ENCODE measurements at places on chromosomes 4 and X.
A peak's percentile ranks its signal among the peaks of the same experiment; 100 is the strongest.

GRCh38 chr4:186144946-186145569 is 40.6 kb downstream of the FAM149A start:
- DNase-seq: no peak

GRCh38 chr4:167787231-167787630 is 305.1 kb upstream of the ANXA10 start:
- DNase-seq: no peak

DNA sequence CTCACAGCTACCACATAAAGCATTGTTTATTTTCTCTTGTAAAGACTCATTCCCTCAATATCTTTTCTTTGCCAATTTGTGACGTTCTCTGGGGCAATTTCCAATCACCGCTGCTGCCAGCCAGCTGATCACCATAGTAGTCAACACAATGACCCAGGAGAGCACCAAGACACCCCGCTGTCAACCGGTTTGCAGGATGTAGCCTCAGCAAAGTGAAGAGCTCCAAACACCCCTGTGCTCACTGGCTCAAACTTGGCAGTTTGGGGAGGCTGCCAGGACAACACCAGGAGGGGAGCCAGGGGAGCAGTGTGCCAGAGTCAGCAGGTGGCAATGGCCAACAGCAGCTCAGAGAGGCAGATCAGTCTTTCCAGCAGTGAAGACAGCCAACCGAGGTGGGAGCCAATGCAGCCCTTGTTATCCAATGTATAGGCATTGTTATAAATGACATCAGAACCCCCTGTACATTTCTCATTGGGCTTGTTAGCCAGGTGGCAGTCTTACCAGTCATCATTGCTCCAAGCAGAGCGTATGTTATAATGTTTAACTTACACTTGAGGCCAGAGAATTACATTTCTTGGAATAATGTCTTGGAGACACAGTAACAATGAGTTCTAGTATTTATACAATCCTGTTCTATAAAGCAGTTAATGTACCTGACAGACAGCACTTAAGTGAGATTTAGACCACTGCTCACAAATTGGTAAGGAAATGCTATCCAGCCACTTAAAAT is 274.9 kb upstream of the GK2 start:
- no peak for DNase-seq

GRCh38 chr4:111492496-111492895 is 652.8 kb upstream of the FAM241A start:
- no peak for DNase-seq

DNA sequence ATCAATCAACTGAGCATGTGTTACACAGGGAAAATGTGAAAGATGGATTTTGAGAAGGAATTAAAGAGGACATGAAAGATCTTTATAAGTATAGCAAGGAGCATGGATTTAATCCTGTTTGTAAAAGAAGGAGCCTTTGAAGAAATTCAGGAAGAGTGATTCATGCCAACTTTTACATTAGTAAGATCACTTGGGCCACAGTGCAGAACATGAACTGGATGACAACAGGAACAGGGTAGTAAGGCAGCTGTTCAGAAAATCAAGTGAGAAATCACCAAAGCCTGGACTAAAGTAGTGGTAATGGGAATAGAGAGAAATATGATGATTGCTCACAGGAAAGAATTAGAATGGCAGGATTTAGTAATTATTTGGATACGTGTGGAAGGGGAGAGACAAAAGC is 265.7 kb upstream of the PCDH7 start:
- DNase-seq: no peak

GRCh38 chr4:168843635-168844034 is 166.4 kb downstream of the CBR4 start:
- no peak for DNase-seq

- DNase-seq: no peak
These were observed 22.8 kb downstream of the STAP1 start for GRCh38 chr4:67581208-67581857.

DNA sequence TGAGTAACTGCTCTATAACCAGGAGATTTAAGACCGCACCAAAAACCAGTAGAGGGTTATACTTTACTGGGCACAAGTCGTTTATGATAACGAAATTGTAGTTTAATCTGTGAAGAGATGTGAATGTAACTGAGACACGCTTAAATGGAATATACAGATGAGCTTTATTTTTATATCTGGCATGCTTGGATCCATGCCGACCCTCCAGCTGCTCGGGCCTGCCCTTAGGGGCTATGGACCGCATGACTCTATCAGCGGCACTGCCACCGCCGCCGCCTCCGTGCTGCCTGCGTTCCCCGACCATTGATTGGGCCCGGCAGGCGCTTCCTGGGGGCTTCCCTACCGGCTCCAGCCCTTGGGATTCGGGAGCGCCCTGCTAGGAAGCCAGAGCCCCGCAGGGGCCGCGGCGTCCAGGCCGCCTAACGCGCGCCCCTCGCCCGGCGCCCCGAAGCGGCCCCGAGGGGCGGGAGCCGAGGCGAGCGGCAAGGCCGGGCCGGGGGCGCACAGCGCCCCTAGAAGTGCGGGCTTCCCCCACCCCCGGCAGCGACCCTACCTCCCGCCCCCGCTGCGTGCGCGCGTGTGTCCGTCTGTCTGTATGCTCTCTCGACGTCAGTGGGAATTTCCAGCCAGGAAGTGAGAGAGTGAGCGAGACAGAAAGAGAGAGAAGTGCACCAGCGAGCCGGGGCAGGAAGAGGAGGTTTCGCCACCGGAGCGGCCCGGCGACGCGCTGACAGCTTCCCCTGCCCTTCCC is at the start of gene NFKB1:
NFKB1 (plus strand) TSS at position 664 of the 751 bp plus-strand sequence. CDS start 24,160 bp downstream, outside the sequence.
- peak; percentile 81 for DNase-seq

DNA sequence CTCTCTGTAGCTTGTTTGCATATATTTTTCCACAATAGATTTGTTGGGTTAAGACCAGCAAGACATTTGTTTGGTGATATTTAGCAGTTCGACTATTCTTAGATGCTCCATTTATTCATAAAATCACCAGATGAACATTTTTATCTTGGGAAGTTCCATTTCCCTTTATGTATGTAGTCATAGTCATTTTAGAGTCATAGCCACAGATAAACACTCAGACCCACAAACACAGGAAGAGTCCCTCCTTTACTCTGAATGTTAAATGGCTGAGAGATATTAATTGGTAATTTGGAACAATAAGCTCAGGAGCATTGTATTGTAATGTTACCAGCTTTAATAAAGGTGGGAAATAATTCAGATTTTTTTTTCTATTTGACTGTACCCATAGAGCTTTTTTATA is 1608.7 kb downstream of the STIM2 start:
- no peak for DNase-seq

GRCh38 chr4:80710748-80711451 is 319.6 kb upstream of the BMP3 start:
- DNase-seq: no peak

DNA sequence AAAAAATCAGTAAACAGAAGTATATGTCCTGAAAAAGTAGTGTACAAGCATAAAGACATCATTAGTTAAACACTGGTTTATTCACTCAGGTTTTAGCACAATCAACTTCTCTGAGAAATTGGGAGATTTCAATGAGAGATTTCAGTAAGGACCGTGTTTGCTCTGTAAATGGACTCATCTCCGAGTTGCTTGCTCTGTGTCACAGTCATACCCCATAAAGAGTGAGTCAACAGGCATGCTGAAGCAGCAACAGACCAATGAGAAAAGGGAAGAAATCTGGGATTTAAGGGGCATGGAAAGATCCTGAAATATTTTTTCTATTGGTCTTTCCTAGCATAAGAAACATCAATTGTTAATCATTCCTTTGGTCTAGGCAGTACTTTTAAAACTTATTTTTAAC is 4.7 kb downstream of the GLUD2 start:
- no peak for DNase-seq

- DNase-seq: no peak
These were observed 60.8 kb downstream of the MID1IP1 start for GRCh38 chrX:38862100-38862499.

DNA sequence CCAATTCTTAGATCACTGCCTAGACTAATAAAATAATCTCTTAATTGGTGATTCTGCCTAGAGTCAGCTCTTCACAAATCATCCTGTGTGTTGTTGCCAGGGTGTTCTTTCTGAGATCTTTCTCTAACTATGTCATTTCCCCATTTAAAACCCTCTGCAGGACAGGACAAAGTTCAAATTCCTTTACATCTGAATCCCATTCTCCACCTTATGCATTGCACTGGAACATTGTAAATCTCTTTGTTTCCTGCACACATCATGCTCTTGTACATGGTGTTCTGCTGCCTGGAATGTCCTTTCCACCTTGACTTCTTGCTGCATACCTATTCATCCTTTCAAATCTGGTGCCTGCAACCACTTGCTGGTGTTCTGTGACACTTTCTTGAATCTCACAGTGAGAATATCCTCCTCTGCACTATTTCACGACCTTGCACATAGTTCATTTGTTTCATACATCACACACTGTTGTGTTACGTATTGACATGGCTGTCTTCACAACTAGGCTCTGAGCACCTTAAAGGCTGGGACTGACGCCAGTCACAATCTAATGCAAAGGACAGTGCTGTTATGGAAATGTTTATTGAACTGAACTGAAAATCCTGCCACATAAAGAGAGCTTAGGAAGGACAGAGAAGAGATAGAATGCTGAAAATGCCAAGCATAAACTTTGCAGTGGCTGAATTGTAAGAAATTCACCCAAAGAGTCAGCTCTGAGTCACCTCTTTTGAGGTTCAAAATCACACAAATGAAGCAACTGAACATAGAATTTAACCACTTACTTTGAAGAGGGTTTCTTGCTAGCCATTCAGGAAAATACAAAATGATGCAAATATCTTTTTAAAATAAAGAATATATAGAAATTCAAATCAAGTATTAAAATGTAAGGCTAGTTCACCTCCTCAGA is 26.4 kb upstream of the SMIM14 start:
- no peak for DNase-seq

GRCh38 chrX:72094894-72095293 is 36.8 kb downstream of the RTL5 start:
- peak; percentile 54 for DNase-seq

- DNase-seq: no peak
These were observed 113.3 kb downstream of the AFAP1 start for GRCh38 chr4:7826176-7826908.

GRCh38 chrX:20112022-20112774 is 4.5 kb downstream of the MAP7D2 start:
- no peak for DNase-seq

DNA sequence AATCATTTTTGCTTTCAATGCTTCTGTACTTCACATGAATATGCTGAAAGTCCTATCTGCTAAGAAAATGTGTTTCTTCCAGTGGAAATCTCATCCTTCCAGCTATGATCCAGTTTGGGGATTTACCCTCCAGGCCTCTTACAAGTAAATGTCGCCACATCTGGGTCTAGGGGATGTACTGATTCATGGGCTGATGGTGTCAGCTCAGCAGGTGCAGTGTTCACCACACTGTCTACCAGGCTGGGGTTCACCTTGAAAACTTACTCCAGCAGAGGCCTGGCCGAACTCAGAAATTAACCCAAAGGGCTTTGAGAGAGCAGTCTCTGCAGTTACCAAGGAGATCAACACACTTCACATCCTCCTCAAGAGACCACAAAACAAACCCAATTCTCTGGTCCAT is 154.3 kb downstream of the TSPAN5 start:
- DNase-seq: no peak

- no peak for DNase-seq
These were observed 180.1 kb downstream of the SMIM20 start for GRCh38 chr4:26094076-26094475.

- no peak for DNase-seq
These were observed 36.3 kb downstream of the RLIM start for GRCh38 chrX:74578137-74578536.

DNA sequence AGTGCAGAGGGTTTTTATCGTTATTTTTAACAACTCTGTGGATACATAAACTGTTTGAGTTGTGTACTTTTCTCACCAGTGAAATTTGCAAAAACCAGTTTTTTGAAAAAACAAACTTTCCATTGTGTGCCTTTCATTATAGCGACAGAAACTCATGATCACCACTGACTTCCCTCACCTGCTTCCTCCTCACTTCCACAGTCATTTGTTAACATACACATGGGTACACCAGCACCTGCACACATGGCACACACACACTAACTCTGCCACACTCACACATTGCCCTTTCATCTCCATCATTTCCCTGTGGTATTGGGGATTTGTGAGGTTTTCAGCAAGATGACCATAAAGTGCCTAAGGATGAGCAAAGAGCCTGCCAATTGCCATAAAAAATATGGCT is 20.6 kb downstream of the CLDN22 start:
- no peak for DNase-seq

DNA sequence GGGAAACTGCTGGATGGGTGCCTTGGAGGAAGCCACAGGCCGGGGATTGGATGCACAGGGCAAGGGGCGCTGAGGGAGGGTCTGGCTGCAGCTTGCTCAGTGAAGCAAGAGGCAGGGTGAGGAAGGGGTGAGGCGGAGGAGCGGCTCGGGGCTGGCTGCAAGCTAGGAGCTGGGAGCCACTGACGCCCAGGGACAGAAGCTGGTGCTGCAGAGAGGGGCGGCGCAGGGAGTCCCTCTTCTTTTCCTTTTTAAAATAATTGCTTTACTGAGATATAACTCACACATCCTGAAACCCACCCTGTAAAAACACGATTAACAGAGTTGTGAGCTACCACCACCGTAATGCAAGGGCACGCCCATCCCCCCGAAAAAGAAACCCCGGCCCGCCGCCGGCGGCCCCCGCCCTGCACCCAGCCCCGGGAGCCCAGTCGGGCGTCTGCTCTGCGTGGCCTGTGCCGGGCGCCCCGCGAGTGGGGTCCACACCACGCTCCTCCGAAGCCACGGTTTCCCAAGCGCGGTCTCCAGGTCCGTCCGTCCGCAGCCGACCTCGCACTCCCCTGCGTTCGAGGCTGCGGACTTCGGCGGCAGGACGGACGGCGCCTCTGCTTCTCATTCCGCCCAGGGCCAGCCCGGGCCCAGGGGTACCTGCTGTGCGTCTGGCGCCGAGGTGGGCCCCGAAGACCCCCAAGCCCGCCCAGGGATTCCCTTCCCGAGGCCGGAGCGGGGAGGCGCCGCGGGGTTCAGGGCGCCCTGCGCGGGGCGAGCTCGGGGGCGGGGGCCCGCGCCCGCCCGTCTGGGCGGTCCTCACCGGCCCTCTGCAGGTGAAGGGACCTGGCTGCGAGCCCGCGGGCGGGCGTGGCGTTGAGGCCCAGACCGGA is 866 bp upstream of the UVSSA start:
- peak; percentile 35 for DNase-seq

DNA sequence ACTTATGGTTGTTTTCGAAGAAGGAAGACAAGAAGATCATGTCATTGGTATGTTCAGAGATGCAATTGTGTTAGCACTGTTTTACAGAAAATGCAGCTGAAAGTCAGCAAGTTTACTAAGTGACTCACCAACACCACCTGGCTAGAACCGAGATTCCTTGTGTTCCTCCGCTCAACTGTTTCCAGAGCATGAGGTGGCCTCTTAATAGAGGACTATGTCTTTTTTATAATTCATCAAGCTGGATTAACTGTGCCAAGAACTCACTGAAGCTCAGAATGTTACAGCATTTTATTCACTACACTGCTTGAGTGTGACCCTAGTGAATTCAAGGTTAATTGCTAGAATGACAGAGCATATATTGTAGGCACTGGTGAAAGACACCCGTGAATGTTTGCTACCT is 1573.5 kb upstream of the TENM3 start:
- no peak for DNase-seq

GRCh38 chr4:168441412-168441811 is 38.9 kb downstream of the DDX60L start:
- no peak for DNase-seq
